ENCODE measurements at places on chromosomes 2 and 18.

- DNase-seq: no peak
Observed at GRCh38 chr2:219559156-219559915, 12.0 kb downstream of the OBSL1 start.

GRCh38 chr2:146659976-146660375 lies 1184.9 kb upstream of the ACVR2A start:
- no peak for DNase-seq

DNA sequence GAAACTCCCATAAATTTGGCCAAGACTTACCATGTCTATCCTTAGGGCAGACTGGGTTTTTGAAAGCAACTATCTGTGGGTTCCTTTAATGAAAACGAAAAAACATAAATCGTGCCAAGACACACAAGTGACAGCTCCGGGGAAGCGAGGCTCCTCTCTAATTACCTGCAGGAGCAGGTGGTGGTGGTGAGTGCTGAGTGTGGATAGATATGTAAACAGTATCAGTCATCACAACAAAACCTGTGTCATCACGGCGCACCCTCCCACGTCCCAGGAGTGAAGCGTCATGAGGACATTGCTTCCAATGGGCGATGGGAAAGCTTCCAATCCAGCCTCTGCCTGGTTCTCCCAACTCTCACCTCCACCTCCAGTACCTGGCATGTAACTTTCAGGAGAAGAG lies 31.3 kb downstream of the ACKR3 start:
- DNase-seq: no peak

DNA sequence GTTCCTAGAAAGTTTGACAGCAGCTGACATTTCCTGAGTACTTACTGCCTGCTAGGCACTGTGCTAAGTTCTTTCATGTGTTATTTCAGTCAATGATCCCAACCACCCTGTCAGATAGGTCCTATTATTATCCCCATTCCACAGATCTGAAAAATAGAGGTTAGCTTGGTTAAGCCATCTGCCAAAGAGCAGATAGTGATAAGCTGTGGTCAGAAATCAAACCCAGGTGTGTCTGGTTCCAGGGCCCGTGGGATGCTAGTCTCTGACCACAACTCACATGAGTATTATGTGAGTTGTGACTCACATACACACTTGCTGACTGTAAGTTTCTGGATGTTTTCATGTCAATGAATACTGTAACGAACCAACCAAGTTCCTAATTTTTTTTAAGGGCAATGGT lies 132.0 kb upstream of the APCDD1 start:
- no peak for DNase-seq

GRCh38 chr2:54824567-54824966 lies 101.1 kb downstream of the EML6 start:
- no peak for DNase-seq

GRCh38 chr2:33301355-33301754 lies 175.1 kb upstream of the RASGRP3 start:
- DNase-seq: no peak

GRCh38 chr2:71474116-71474743 lies 20.9 kb downstream of the DYSF start:
- DNase-seq: peak; percentile 35

- DNase-seq: no peak
Observed at GRCh38 chr2:224938651-224939182, 103.6 kb downstream of the DOCK10 start.

DNA sequence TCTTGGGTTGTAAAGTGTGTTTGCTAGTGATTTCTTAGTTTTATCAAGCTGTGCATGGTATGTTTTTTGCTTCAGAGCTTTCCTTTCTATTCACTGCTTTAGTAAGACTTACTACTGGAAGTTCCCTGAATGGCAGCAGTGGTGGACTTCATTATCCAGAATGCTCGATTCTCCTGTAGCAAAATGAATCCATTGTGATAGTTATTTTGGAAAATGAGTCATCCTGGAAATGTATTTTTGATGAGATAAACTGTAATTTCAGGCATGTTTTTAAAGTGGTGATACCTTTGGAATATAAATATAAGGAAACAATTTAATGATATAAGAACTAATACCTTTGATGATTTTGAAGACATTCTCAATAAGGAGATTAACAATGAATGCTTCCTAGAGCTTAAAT lies 387.1 kb downstream of the PTPRM start:
- no peak for DNase-seq

DNA sequence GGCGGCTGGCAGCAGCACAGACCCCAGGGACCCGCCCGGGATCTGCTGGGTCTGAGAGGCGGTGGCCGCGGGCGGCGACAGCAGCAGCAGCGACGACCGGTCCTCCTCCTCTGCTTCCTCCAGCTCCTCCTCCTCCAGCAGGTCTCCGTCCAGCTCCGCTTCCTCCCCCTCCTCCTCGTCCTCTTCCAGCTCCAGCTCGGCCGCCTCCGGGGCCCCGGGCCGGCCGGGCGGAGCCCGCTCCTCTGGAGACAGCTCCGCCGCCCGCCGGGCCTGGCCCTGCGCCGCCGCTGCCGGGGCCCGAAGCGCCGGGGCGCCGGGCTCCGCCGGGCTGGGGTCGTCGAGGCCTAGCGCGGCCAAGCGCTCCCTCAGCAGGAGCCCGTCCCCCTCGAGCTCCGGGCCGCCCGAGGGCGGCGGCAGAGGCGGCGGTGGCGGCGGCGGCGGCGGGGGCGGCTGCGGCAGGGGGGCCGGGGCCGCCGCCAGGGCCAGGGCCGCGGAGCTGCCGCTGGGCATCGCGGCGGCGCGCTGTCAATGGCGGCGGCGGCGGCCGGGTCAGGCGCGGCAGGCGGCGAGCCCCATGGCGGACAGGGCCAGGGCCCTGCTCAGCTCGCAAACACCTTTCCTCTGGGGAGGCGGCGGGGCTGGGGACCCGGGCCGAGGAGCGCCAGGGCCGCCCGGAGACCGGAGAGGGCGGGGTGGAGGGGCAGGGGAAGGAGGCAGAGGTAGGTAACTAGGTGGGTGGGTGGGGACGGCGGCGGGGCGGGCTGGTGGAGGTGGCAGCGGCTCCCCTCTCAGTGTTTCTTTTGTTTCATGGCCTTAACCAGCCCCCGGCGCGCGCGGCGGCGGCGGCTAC lies 445 bp downstream of the MEX3C start:
- peak; percentile 82 for DNase-seq

- no peak for DNase-seq
Observed at GRCh38 chr2:74079522-74080341, 68.0 kb downstream of the BOLA3 start.

GRCh38 chr2:225091336-225091735 lies 49.1 kb upstream of the DOCK10 start:
- DNase-seq: no peak

DNA sequence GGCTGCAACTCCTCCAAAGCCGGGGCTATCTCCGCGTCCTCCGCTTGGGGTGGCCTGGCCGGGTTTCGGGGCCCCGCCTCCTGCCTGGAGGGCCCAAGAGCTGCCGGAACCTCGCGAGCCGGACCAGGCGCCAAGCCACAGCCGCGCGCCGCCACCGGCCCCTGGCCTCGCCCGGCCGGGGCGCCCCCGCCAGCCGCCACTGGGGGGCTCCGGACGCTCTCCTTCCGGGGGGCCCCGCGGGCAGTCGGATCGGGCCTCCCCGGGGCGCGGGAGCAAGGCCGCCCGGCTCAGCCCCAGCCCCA lies 17.4 kb upstream of the HAAO start:
- peak; percentile 95 for DNase-seq

- DNase-seq: no peak
Observed at GRCh38 chr2:207253666-207254345, 88.1 kb upstream of the KLF7 start.

DNA sequence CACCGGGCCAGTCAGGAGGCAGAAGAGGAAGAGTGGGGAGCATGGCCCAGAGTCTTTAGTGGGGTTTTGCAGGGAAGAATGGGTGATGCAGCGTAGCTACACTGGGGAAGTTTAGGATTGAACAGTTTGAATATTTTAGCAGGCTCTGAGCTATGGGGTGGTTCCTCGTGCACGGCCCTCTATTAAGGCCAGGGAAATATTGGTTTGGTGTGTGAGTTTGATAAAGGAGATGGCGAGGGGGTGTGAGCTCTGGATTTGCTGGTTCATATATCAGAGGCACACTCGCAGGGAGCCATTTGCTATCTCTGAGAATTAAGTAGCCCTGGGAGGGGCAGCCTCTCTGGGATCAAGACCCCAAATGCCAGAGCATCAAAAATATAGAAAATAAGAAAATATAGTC lies 50.1 kb downstream of the BOLA3 start:
- peak; percentile 26 for DNase-seq

- DNase-seq: no peak
Observed at GRCh38 chr18:56238576-56238975, 399.8 kb downstream of the TXNL1 start.

GRCh38 chr2:132448331-132448730 lies 31.7 kb downstream of the GPR39 start:
- DNase-seq: no peak

DNA sequence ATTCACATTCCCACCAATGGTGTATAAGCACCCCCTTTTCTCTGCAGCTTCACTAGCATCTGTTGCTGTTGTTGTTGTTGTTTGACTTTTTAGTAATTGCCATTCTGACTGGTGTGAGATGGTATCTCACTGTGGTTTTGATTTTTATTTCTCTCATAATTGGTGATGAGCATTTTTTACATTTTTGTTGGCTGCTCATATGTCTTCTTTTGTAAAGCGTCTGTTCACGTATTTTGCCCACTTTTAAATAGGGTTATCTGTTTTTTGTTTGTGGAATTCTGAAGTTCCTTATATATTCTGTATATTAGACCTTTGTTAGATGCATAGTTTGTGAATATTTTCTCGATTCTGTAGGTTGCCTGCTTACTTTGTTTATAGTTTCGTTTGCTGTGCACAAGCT lies 278.4 kb upstream of the TNP1 start:
- DNase-seq: no peak
